ENCODE measurements at places on chromosomes 1 and 21. TPM values are rescaled to one million over a fixed set of nuclear protein-coding genes. Genes with fewer than 3 reads are reported as not detected.

The GBP2 gene
- total RNA-seq, result 0.62 TPM

The HJV gene
- not detected for total RNA-seq

The PIK3CD gene
- 13.3 TPM for total RNA-seq

The GBP7 gene
- total RNA-seq, result not detected

The NBPF20 gene
- total RNA-seq, result 4.8 TPM

The KCNQ4 gene
- 1.7 TPM for total RNA-seq

The FAM72C gene
- 0.16 TPM for total RNA-seq

The EPHA10 gene
- 10.1 TPM for total RNA-seq

The S100A5 gene
- not detected for total RNA-seq

The CFHR3 gene
- total RNA-seq, result not detected

The OR2L3 gene
- total RNA-seq, result 1.2 TPM

The SLC35F3 gene
- 0.78 TPM for total RNA-seq

The RAB7B gene
- total RNA-seq, result 0.78 TPM

The ANGPTL1 gene
- 2.7 TPM for total RNA-seq

The DNASE2B gene
- total RNA-seq, result 0.16 TPM

The KLF17 gene
- total RNA-seq, result 0.31 TPM

The LEFTY1 gene
- total RNA-seq, result 0.47 TPM

The LIN28A gene
- not detected for total RNA-seq

The SPRTN gene
- 15.9 TPM for total RNA-seq

The HES2 gene
- total RNA-seq, result 0.16 TPM

The SMIM12 gene
- total RNA-seq, result 8.6 TPM

The EFNA4 gene
- total RNA-seq, result 0.62 TPM

The SLC25A34 gene
- total RNA-seq, result 1.2 TPM
